NAMALWA (cell line): ENCODE measurements at places on chromosomes 3 and 15.

DNA sequence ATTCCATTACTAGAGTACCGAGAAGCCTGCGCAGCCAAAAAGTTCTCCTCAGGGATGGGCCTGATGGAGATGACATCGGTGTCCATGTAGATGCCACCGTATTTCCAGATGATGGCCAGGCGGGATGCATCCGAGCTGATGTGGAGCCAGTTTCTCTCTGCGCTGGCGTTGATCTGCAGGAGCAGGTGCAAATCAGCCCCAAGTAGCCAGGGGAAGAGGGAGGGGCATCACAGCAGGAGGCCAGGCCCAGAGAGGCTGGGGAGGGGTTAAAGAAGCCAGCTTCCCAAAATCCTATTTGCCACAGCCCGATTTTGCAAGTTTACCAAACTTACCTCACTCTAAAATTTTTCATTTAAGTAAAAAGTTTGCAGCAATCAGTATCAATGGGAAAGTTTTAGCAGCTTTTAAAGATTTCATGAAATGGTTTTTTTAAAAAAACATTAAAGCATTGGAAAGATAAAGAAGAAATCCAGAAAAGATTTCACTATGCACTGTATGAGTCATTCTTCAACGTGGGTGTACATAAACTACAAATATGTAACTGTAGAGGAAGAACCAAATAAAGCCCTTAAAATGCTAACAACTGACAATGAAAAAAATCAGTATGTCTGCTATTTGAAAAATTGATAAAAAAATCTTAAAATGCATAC, 7.4 kb downstream of the A4GNT start:
- DNase-seq, result no peak

- DNase-seq, result no peak
These were observed 2.3 kb downstream of the RARB start for GRCh38 chr3:25430287-25430934.

GRCh38 chr3:38967693-38967989, 84.1 kb downstream of the SCN11A start:
- DNase-seq, result no peak

DNA sequence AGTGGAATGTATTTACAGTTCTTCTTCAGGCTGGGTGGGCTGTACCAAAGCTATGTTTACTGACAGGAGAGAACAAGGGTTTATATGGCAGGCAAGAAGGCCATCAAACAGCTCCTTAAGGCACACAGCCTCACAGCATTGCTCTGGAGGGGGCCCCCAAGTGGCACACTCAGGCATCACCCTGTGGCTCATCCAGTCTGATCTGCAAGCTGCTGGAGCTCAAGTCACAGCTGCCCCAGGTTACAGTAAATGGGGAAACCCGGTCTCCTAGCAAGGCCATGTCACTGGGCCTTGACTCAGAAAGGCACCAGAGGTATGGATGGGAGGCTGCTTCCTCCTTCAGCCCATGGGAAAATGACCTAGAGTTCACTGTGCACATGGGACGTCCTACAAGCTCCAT, 67.5 kb downstream of the TFG start:
- peak; percentile 15 for DNase-seq

- DNase-seq, result no peak
These were observed 41.2 kb downstream of the LIPC start for GRCh38 chr15:58472821-58473581.
